ENCODE measurements at places on chromosomes 7 and 10.

- H3K4me3 ChIP-seq = no peak overlapping the region
- no peak overlapping the region for H3K27ac ChIP-seq
- DNase-seq = no peak
- H3K27me3 ChIP-seq = no peaks in the 10 kb centered on the region
- peaks cover 6% of the 10 kb centered on the region for H3K4me1 ChIP-seq
Measured at GRCh38 chr7:22651036-22651435, 76.0 kb upstream of the IL6 start.

- no peak overlapping the region for H3K4me3 ChIP-seq
- no peaks in the 10 kb centered on the region for H3K4me1 ChIP-seq
- H3K36me3 ChIP-seq = no peaks in the 10 kb centered on the region
- no peaks in the 10 kb centered on the region for H3K27me3 ChIP-seq
- DNase-seq = no peak
Measured at GRCh38 chr10:36462194-36462593, 663.2 kb upstream of the ANKRD30A start.

- H3K36me3 ChIP-seq = no peaks in the 10 kb centered on the region
- H3K27ac ChIP-seq = no peak overlapping the region
- no peaks in the 10 kb centered on the region for H3K27me3 ChIP-seq
- peaks cover 3% of the 10 kb centered on the region for H3K4me1 ChIP-seq
- no peak overlapping the region for H3K4me3 ChIP-seq
Measured at GRCh38 chr10:84179059-84179710, 5.6 kb downstream of the GPR15LG start.

DNA sequence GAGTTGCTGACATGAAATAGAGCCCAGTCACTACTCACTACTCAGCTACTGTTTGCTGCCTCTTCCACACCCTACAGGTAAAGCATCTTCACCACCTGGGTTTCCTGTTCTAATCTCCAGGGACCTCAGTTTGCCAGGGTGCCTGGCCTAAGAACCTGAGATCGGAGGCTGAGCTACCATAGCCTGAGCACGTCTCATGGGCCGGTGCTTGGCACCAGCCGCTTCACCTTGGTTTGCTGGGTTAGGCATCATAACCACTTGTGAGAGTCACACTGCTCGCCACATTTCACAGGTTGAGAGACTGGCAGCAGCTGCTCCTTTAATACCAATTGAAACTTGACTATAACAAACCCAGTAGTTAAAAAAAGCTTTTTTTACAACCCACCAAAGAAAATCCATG lies 75.1 kb downstream of the EMX2 start:
- no peak overlapping the region for H3K4me3 ChIP-seq
- DNase-seq = no peak
- H3K4me1 ChIP-seq = no peaks in the 10 kb centered on the region
- no peak overlapping the region for H3K27ac ChIP-seq
- no peaks in the 10 kb centered on the region for H3K36me3 ChIP-seq

DNA sequence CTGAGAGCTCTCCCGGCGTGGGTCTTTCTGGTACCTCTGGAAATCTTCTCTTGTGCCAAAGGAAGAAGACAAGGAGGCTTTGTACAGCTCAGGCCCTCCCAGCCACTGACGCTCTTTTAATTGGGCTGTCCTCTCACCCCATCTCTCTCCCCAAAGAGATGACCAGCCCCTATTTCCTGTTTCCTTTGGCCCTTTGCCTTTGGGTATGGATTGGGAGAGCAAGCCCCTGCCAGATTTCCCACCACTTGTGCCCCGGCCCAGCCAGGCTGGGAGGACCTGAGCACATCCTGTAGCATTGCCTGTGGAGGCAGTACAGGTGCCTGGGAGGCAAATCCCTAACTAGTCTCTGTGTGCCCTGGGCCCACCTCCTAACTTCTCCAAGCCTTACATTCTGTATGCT lies 5.7 kb upstream of the PLAC9 start:
- no peaks in the 10 kb centered on the region for H3K36me3 ChIP-seq
- no peak overlapping the region for H3K4me3 ChIP-seq

DNA sequence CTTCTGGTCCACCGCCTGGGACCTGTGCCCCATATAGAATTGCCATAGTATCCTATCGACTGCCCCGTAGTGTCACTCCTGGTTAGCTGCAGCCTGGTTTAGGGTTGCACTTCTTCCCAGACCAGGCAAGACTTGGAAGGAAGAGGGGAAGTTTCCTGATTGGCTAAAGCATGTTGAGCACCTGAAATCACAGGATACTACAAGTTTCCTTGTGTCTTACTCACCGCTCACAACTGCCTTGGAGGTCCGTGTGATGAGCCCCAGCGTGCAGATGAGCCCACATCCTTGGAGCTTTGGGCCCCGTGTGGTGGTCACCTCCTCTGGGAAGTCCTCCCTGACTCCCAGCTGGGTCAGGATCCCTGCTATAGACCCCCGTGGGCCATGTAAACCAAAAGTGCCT lies 73.9 kb upstream of the GTF2I start:
- H3K4me1 ChIP-seq = peaks cover 19% of the 10 kb centered on the region
- no peaks in the 10 kb centered on the region for H3K36me3 ChIP-seq
- no peak overlapping the region for H3K4me3 ChIP-seq
- no peaks in the 10 kb centered on the region for H3K27me3 ChIP-seq

DNA sequence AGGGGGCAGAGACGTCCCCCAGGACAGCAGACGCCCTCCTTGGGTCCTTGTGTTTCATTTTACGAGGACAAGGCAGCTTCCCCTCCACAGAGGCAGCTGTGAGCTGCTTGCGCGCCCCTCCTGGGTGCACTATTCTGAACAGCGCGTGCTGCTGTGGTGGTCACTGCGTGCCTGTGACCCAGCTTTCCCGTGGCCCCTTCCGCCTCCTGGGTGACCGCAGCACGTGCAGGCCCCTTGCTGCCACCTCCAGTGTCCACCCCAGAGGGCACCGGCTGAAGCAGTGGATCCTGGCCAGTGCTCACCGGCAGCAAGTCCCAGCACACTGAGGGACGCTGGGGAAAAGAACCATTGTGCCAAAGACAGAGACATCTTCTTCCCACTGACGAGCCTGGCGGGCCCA lies 81.4 kb downstream of the TCERG1L start:
- H3K27me3 ChIP-seq = no peaks in the 10 kb centered on the region
- DNase-seq = no peak
- no peak overlapping the region for H3K4me3 ChIP-seq

GRCh38 chr10:22657566-22658225 lies 56.7 kb downstream of the PIP4K2A start:
- no peaks in the 10 kb centered on the region for H3K27me3 ChIP-seq
- H3K4me3 ChIP-seq = no peak overlapping the region
- H3K4me1 ChIP-seq = peaks cover 23% of the 10 kb centered on the region
- H3K36me3 ChIP-seq = no peaks in the 10 kb centered on the region
- DNase-seq = no peak

- H3K27ac ChIP-seq = peak overlapping the region; percentile 96
- H3K4me3 ChIP-seq = peak overlapping the region; percentile 62
- peaks cover 49% of the 10 kb centered on the region for H3K4me1 ChIP-seq
- H3K27me3 ChIP-seq = no peaks in the 10 kb centered on the region
- DNase-seq = peak; percentile 82
Measured at GRCh38 chr10:91409069-91409868, 875 bp upstream of the HECTD2 start.

All from neural progenitor cell (in vitro differentiated cells).